ENCODE measurements at places on chromosomes 6 and 20.

DNA sequence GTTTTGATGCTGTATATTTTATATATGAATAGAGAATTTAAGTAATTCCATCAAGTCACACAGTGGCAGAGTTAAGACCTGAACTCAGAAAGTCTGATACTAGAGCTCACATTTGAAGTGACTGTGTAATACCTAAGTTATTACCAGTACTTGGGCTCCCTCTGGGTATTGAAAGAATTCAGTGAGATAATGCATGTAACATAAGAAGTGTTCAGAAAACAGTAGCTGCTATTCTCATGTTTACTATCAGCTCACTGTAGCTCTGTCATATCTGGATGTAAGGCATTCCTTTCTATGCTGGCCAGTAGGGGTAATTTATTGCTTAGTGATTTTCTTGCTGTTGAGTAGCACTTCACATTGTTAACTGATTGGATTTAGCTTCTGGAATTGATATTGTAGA, 44.6 kb downstream of the NKX2-4 start:
- no peak for DNase-seq

DNA sequence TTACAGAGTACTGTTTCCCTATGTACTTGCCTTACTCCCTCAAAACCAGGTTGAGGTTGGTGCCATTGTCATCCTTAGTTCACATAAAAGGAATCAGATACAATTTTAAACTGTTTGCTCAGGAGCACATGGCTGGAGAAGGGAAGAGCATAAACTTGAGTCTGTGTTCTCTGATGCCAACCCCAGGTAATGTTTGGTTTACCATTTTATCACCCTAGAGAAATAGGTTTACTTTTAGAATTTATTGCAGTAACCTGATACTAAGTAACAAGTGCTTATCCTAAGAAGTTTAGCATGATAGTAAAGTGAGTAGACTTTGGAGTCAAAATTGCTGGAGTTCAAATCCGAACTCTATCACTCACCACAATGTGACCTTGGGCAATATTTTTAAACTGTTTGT, 86.3 kb downstream of the RFPL4B start:
- DNase-seq: no peak

DNA sequence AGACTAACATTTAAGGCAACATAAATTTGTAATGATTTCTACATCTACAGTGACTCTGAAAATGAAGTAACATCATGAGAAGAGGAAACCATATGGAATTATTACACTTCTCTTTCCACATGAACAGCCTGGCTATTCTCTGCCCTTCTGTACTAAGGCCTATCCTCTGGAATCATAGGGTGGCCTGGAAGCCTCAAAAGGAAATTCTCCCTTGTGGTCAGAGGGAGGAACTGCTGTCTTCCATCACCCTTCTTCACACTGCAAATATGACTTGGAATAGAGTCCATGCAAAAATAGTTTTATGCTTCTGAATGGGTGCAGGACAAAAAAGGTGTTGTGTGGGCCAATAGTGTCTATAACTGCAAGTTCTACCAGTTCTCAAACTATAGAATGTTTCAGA, 44.6 kb upstream of the SH3BGRL2 start:
- DNase-seq: peak; percentile 36

DNA sequence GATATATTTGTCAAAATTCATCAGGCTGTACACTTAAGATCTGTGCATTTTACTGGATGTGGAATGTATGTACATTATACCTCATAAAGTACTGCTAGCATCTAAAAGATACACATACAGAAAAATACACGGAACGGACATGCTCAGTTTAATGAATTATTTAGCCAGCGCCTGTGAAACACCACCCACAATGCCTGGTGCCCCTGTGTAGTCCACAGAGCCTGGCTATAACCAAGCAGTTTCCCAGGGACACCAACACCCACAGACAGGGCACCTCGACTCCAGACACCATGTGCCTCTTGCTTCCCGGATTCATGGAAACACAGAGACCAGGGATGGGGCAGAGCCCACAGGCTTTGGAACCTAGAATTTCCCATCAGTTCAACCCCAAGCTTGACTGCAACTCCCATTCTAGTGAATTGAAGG, 17.4 kb upstream of the ARMC12 start:
- DNase-seq: peak; percentile 60

DNA sequence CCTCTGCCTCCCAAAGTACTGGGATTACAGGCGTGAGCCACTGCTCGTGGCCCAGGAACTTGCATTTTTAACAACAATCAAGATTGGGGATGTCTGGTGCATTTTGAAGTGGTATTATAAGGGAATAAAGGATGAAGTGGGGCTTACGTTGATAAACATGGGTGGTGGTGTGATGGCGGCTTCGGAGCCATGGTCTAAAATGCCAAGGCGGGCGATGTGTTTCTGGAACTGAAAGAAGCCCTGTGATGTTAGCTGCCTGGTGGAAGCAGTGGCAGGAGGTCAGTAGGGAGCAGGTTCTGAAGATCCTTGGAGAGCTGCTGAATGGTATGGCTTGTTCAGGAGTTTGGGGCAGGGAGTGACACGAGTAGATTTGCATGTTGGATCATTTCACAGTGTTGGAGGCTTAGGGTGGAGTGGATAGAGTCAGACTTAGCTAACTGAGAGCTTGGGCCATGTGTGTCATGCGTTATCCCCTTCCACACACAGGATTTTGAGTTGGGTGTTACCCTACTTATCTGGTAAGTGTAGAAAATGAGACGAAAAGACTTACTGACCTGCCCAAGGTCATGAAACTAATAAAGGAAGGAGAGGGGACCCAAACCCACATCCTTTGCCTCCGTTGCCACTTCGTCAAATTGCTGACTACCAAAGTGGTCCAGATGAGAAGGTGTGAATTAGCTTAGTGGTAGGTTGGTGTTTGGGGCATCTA, 1.5 kb downstream of the NELFCD start:
- peak; percentile 16 for DNase-seq

DNA sequence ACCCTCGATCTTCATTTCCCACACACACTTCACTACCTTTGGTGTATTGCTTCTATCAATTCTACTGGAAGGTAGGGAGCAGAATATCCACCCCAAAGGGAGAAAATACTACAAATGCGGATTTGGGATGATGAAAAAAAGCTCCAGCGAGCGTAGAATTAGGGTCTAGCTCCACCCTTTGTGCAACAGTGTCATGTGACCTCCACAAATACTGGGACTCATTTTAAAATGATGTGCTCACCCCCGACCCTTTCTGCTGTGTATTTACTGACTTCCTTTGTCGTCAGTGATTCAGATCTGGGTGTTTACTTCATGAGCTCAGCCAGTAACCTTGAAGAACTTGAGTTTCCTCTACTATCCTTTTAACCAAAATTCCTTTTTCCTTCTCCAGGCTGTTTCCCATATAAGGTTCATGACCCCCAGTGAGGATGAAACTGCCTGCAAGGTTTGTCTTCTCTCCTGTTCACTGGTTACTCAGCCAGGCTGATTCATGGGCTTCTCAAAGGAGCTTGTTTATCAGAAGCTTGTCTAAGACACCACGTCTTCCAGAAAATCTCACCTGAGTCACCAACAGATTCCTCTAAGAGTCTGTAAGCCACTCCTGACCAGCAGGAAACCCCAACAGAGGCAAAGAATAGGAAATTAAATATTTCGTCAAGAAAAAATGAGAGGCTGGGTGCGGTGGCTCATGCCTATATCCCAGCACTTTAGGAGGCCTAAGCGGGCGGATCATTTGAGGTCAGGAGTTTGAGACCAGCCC, 39.6 kb upstream of the PAX1 start:
- no peak for DNase-seq

DNA sequence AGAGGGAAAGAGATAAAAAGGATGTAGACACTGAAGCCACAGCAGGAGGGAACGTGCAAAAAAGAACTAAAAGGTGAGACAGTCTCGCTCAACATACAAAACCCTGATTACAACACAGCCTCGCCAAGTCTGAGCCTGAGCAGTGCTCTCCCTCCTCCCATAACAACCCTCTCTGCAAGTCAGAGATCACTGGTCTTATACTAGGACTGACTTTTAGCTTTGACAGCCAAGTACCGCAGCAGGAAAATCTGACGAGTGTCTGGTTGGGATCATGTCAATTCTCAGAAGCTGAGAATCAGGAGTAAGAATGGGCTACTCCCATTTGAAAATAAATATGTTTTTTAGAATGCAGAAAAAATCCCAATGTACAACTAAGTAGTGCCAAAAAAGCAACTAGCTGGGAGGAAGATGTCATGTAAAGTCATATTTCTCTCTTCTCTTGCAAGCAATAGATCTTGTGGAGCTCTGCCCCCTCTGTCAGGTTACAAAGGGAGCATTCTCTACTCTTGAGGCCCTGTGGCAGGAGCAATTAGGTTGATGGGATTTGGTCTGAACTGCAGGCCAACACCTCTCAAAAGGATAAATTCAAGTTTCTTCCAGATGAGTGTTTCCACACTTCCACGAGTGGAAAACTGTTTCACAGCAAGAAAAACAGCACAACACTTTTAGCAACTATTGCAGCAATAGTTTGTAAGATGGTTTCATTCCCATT, 118.9 kb upstream of the COL21A1 start:
- no peak for DNase-seq

DNA sequence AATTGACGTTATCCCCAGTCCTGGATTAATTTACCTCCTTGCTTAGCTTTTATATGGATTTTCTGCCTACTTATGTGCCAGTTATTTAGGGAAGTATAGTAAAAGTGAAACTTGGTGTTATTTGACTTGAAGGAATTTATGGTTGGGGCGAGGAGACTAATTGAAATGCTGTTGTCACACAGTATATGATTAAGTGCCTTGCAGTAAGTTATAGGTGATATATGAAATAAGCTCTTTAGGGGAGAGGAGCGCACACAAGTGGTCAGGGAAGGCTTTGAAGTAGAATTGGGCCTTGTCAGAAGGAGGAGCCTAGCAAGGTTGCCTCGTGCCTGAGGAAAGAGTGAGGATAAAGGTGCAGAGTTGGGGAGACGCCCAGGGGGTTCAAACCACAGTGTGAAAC, 20.5 kb downstream of the NCOA7 start:
- DNase-seq: peak; percentile 56

Measured in NAMALWA (cell line).